Urinary bladder (tissue), 4 donors: ENCODE measurements at places on chromosomes 3 and 15. TPM values are rescaled to one million over a fixed set of nuclear protein-coding genes. Genes with fewer than 3 reads are reported as not detected.

- DNase-seq, result no peak
Measured at GRCh38 chr3:127043731-127044510, 61.0 kb downstream of the PLXNA1 start.

- no peak for DNase-seq
Measured at GRCh38 chr3:129618901-129619671, 12.6 kb upstream of the PLXND1 start.

DNA sequence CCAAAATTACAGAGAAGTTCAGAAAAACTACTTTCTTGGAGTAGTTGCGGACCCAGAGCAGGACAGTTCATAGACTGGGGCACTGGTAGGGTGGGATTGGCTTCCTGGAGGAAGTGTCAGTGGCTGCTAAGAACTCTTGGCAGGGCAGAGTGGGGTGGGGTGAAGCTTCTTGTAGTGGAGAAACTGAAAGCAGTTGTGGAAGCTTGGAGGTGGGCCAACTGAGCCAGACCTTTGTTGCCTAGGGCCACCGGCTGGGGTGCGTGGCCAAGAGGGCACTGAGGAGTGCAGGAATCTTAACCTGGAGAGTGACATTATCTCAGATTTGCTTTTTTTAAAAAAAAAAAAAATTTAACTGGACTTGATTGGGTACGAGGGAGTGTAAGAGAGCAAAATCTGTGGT, 3.1 kb downstream of the KAT2B start:
- no peak for DNase-seq

DNA sequence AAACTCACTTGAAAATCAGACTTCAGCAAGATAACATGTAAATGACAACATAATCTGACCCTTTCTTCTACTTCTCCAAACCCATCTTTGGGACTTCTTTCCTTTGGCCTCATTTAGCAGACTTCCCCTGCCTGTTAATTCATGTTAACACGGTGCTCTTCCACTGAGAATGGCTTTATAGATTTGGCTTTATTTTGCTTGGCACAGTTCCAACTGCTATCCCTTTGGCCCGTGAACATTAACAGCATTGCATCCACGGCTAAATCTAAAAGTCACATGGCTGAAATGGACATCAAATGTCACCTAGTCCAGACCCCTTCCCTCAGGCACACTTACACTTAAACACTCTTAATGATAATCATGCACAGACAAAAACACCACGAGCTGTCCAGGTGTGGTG, 3.8 kb downstream of the ZMAT3 start:
- DNase-seq, result no peak

GRCh38 chr3:57530071-57530608, 14.0 kb downstream of the DNAH12 start:
- DNase-seq, result no peak

DNA sequence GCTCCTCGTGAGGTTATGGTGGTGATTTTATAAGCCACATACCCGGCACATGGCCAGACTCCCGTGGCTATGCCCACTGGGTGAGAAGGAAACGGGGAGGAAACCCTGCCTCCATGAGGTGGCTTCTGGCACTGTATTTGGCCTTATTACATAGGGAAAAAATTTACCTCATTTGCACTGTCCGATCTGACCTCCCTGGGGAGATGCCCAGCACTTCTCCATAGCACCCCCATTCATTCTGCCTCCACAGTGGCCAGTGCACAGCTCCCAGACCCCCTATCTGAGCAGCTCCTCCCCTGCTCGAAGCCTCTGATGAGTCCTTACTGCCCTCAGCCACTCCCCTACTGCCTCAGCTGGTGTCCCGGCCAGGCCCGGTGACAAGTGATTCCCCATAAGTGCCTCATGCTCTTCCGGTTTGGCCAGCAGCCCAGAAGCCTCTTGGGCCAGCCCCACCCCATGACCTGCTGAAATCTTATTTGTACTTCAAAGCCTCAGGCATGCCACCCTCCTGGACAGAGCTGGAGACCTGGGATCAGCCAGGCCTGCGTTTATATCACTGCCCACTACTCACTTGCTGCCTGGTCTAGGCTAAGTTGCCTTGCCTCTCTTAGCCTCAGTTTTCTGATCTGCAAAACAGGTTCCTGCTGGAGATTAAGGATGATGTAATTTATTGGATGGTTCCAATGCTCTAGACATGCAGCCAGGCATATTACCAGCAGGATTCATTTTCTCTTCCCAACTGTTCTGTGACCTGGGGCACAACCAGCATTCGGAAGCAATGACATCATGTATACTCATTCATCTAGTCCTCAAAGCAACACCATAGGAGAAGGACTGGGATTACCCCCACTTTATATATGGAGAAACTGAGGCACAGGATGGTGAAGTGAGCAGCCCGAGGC, 30.6 kb upstream of the SLC6A6 start:
- DNase-seq, result peak; percentile 64

DNA sequence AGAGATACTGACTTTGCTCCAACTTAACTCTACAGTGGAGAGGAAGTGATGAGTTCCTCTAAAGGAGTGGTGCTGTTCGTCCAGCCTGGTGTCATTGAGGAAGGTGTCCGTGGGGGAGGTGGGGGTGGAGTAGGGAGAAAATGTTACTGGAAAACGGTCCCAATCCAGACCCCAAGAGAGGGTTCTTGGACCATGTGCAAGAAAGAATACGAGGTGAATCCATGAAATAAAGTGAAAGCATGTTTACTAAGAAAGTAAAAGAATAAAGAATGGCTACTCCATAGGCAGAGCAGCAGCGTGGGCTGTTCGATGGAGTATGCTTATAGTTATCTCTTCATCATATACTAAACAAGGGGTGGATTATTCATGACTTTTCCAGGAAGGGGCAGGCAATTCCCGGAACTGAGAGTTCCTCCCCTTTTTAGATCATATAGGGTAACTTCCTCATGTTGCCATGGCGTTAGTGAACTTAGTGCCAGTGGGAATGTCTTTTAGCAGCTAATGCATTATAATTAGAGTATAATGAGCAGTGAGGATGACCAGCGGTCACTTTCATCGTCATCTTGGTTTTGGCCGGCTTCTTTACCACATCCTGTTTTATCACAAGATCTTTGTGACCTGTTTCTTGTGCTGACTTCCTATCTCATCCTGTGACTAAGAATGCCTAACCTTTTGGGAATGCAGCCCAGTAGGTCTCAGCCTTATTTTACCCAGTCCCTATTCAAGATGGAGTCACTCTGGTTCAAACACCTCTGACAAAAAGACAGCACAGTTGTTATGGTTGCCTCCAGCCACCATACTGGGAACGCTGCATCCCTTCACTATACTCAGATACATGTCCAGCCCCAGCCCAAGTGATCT, 38.6 kb downstream of the CLEC3B start:
- DNase-seq, result no peak

The CILP gene
- 49.3 TPM for total RNA-seq
